Vagina (tissue), 2 donors: ENCODE measurements at places on chromosomes 6 and 20.
A peak's percentile ranks its signal among the peaks of the same experiment; 100 is the strongest.

DNA sequence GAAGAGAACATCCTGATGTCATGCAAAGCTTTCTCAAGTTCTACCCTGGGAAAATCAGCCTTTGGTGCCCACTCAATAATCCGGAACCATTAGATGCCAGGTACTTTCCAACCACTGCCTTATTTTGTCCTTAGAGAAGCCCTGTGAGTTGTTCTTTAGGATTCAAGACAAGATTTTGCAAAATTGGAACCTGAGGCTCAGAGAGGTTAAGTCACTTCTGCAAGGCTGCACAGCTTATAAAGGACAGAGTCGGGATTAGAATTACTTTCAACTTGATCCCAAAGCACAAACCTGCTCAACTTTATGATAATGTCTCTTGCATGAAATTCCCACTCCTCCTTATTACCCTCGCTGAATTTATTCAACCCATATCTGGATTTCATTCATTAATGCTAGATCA is 287.2 kb downstream of the PTPRT start:
- DNase-seq = no peak

- no peak for DNase-seq
These were observed 500.4 kb downstream of the COL12A1 start for GRCh38 chr6:74705451-74705850.

DNA sequence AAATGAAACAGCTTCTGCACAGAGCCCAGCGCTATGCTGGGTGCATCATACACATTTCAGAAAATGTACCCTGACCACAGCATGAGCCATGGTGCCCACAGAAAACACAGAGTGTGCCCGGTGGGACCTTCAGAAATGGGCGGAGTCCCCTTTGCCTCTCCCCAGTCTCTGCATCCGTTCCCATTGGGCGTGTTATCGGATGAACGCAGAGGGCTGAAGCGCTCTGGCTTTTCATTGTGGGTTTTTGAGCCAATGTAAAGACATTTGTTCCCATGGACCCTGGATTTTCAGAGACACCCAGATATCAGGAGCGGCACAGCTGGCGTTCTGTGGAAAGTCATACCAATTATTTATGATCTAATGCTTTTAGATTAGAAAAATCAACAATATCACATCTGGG is 99.8 kb downstream of the DACT2 start:
- no peak for DNase-seq

GRCh38 chr6:110315869-110316398 is 42.2 kb downstream of the METTL24 start:
- DNase-seq = no peak

DNA sequence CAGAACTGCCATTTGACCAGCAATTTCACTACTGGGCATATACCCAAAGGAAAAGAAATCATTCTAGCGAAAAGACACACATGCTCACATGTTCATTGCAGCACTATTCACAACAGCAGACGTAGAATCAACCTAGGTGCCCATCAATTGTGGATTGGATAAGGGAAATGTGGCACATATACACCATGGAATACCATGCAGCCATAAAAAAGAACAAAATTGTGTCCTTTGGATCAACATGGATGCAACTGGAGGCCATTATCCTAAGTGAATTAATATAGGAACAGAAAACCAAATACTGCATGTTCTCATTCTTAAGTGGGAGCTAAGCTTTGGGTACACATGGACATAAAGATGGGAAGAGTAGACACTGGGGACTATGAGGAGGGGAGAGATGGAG is 16.1 kb downstream of the RAET1E start:
- DNase-seq = no peak

DNA sequence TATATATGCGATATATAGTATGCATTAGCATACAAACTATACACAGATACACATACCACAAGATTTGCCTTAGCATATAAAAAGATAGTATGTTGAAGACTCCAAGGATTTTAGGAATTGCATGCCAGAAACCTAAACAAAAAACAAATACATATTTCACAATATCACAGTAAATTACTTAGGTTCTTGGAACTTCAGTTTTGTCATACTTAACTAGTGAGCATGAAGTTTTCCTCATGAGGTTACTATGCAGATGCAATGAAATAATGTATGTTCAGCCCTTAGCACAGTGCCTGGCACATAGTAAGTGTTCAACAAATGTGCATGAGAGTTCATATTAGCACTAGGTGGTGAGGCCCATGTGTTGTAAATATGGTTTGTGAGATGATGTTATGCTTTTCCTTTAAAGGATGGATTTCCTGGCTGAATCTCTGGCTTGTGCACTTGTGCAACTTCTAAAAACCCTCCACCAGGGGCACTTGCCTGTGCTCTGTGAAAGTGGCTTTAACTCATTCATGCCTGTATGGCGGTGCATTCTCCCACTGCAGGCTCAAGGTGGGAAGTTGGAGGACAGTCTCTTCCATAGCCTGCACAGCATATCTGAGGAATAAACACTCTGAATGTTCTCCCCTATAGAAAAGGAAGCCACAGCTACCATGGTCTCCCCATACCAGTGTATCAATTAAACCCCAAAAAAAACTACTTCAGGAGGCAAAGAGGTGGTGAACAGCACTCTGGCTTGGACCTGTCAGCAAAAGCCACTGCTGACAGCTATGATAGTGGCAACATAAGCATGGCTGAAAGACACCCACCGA is 624.1 kb upstream of the CDH4 start:
- DNase-seq = peak; percentile 71
